Ureter (tissue), 1 donor: ENCODE measurements at places on chromosomes 13 and 19. TPM values are rescaled to one million over a fixed set of nuclear protein-coding genes. Genes with fewer than 3 reads are reported as not detected.

CD177 gene
- total RNA-seq = not detected

DNA sequence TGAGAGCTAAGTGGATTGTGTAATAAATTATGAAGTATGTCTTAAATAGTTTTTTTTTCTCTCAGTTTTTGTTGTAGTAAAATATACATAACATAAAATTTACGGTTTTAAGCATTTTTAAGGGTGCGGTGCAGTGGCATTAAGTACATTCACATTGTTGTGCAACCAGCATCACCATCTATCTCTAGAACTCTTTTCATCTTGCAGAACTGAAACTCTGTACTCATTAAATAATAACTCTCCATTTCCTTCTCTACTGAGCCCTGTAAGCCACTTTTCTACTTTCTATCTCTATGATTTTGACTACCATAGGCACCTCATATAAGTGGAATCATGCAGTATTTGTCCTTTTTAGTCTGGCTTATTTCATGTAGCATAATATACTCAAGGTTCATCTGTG, 87.1 kb downstream of the GJA3 start:
- DNase-seq = no peak

TEX101 gene
- not detected for total RNA-seq

DNA sequence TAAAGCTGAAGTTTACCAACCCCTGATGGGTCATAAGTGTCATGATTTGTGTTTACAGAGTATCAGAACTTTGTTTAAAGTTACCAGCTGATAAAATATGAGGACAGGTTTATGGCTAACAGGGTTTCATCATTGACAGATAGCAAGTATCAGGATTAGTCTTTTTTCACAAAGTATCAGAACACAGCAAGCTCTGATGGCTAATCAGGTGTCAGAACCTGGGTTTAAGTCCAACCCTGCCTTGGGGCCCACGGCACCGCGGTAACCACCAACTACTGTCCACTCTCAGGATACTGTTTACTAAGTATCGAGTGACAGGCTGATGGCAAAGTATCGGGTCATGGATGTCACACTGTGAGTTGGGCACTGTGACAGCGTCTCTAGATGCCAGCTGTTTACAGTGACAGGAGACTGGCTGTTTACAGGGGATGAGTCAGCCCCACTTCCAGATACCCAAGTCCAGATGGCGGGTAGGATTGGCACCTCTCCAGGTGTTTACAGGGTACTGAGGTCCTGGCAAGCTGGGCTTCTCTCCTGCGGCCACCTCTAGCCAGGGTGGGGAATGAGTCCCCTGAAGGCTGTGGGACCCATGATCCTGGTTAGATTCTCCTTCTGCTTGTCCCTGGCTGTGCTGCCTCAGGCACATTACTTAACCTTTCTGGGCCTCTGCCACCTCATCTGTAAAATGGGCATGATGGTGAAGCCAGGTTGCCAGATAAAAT, 21.8 kb downstream of the ARRDC2 start:
- no peak for DNase-seq
